ENCODE measurements at places on chromosomes 12 and 14.

DNA sequence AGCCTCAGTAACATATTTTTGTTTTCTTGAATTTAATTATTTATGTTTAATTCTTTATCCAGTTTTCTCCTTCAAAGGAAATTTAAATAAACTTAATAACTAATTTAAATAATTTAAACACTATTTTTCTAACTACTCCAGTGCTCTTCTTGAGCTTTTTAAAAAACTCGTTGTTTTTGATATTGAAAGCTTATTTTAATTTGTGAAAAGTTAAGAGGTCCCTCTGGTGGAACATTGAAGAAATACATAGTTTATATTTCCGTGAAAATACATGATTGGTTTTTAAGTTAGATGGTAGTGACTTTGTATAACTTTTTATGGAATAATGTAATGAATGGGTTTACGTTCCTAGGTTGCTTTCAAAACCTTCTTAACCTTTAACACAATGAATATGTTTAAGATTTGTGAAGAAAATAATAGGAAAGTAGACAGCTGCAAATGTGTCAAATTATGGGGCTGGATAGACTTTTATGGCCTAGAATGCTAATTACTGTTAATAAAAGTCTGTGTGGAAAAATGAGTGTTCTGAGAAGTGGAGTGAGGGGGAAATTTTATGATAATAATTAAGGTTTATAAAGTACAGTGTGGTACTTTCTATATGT lies 45.9 kb upstream of the MSRB3 start:
- no peak for DNase-seq

GRCh38 chr14:76267322-76268046 lies 108.5 kb upstream of the ESRRB start:
- DNase-seq: no peak

- no peak for DNase-seq
Measured at GRCh38 chr12:120247183-120247582, 18.3 kb downstream of the PXN start.

- no peak for DNase-seq
Measured at GRCh38 chr12:27334042-27334720, 1.5 kb downstream of the BMAL2 start.
